ENCODE measurements at places on chromosomes 6 and 20.

- no peak for DNase-seq
Measured at GRCh38 chr6:13285705-13286104, 42.6 kb downstream of the TBC1D7 start.

DNA sequence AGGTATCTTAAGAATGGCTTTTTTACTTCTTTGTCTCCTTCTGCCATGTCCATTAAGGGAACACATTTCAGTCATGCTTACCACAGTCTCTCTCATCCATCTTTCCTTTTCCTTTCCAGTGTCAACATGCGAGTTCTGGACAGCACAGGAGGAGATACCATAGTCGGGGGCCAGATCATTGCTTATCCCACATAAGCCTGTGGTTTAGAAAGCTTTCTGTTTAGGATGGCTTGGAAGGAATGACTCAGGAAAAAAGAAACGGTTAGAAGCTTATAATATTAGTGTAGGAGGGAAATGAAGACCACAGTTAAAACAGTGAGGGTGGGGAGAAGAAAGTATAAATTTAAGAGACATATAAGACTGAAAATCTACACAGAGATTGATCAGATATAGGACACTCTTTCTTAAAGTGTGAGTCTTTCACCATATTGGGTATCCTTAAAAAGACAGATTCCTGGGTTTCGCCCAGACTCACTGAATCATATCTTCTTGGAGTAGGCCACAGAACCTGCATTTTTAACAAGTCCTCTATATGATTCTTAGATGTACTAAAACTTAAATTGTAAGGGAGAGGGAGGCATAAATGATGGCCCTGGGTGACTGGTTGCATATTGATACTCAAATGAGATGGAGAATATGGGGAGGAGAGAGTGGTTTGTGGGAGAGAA, 36.1 kb downstream of the DSE start:
- no peak for DNase-seq

- DNase-seq: no peak
Measured at GRCh38 chr6:135346747-135347146, 150.8 kb downstream of the AHI1 start.

DNA sequence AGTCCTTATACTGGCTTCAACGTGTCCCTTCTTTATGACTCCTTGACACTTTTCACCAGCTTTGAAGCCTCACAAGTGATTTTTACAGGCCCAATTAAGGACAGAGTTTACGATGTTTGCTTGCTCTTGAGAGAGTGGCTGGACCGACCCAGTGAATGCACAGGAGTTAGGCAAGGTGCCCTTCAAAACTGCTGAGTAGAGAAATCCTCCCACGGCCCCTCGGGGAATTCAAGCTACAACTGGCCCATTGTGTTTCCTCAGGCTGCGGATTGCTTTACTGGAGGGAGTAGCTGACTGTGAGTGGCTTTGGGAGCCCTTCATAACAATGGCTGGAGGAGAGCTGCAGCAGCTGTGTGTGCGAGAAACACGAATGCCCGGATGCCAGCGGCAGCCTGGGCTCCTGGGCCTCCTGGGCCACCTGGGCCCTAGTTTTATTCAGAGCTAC, 50.0 kb downstream of the SGK1 start:
- no peak for DNase-seq

DNA sequence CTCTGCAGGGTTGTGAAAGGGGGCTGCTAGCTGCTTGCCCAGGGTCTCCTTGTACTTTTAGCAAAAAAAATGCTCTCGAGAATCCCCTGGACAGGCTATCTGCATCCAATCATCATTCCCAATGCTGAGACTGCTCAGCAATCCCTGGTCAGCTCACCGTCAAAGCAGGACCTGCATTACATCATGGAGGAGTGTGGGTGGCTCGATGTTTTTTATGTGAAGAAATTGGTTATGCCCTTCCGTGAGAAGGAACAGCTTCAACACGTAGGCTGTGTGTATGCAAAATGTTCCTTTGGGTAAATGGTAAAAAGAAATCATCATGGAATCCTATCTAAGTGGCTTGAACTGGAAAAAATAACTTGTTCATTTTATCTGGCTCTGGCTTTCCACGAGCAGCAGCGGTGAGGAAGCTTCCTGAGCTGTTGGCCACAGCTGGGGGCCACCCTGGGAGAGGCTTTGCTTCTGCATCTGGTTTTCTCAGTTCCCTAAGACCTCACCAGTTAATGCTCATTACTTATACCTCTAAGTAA, 111.4 kb downstream of the FYN start:
- no peak for DNase-seq

- DNase-seq: no peak
Measured at GRCh38 chr6:72413884-72414283, 208.0 kb upstream of the KCNQ5 start.

DNA sequence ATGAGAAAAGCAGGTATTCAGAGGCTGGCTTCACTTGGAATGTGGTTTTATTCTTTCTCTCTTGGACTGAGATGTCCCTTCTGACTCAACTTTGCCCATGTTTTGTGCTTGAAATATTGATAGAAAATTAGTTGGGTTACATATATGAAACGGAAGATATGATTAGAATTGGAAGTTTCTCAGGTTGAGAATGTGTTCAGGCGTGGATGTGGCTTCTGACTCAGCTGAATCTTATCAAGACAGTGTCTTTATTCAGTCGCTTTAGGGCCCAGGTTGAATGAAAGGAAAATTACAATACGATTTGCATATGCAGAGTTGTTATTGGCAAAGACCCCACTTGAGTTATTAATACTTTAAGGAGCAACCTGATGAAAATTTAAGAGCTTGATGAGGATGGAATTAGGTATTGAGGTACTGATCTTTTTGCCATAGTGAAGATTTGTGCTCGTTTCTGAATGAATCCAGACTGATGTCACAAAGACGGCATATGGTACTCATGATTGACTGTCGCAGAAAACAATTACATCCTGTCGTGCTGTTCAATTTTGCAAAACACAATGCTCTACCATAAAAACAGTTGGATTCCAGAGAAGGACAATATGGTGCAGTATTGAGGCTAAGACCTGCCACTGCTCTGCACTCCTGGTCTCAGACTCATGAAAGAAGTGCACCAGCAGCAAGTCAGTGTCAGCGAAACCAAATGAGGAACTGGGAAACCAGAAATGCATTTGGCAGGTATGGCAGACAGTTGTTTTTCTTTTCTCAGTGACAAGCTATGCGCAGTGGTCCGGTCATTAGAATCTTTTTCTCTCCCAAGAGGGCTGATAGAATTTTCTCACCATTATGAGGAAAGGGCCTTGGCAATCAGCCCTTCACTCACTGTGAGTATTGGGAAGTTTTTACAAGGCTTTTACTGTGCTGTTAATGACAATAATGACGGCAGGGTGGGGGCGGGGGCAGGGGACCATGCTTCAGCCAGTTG, 158.3 kb downstream of the DOK5 start:
- no peak for DNase-seq

DNA sequence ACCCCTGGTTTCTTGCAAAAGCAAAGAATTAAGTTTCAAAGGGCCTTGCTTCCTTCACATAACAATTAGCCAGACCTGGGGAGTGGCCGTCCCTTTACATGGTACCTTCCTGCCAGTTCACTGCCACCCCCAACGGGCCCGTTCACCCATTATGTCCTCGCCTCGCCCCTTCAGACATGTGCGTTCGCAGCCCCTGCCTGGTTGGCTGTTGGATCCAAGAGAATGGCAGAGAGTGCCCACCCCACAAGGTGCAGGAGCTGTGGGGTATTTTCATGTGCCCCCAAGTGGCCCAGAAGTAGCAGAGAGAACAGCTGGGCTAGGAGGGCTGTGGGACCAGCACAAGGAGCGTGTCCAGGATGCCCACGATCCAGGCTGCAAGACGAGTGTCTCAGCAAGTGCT, 422.9 kb upstream of the SULF2 start:
- no peak for DNase-seq

DNA sequence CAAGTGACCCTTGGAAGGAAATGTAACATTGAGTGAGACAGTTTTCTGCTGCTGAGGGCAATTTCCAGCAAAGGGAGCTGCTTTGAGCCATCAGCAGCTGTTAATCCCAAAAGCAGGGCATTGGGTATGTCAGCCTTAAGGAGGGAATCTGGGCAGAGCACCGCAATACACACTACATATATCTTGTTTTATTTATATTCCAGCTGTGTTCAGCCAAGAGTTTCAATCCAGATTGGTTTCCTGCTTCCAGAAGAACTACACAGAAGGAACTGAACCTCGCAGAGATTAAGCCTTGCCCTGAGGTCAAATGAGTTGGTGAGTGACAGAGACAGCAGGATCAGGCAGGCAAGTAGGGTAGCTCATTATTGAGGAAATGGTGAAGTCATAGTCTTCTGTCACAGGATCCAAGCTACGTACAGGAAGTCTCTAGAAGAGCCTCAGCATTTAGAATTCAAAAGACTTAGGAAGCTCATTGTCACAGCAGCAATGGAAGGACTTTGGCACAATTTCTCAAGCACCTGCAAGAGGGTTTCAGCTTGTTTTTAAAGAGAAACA, 109.9 kb upstream of the HEY2 start:
- DNase-seq: no peak

- no peak for DNase-seq
Measured at GRCh38 chr6:114467931-114468330, 125.1 kb upstream of the HS3ST5 start.

DNA sequence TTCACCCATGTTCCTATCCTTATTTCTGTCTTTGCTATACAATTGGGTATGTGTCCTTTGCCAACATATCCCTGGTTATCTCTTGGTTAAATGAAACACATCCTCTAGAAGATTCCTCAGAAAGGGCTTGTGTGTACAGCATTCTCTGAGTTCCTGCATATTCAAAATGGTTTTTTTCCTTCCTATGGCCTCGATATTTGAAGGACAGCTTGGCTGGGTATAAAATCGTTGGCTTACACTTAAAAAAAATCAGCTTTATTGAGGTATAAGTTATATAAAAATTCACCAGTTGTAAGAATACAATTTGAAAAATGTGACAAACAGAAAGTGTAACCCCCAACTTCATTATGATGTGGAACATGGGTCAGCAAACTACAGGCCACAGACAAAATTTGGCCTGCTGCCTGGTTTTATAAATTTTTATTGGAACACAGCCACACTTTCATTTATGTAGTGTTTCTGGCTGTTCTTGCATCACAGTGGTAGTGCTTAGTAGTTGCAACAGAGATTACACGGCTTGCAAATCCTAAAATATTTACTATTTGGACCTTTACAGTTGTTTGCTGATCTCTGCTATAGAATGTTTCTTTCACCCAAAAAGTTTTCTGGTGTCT, 16.7 kb downstream of the PCMT1 start:
- DNase-seq: peak; percentile 26

GRCh38 chr20:12968472-12968871, 40.3 kb upstream of the SPTLC3 start:
- no peak for DNase-seq

GRCh38 chr6:169236988-169237387, 16.7 kb downstream of the THBS2 start:
- DNase-seq: no peak

DNA sequence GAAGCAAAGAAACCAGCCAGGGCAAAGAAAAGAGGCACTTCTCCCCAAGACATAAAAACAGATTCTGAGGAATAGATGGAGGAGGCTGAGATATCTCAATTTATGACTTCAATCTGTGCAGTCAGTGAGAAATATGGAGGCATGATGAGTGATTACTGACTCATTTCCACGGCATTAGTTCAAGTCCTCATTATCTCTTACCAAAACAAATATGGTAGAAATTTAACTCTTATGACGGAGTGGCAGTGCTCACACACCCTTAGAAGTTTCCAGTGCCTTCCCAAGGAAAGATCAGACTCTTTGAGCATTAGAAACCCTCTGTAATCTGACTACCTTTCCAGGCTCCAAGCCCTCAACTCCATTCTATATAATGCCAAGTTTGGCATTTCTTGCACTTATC, 364.1 kb downstream of the ARHGAP18 start:
- DNase-seq: no peak

- no peak for DNase-seq
Measured at GRCh38 chr6:103167345-103168071, 1692.2 kb downstream of the HACE1 start.

DNA sequence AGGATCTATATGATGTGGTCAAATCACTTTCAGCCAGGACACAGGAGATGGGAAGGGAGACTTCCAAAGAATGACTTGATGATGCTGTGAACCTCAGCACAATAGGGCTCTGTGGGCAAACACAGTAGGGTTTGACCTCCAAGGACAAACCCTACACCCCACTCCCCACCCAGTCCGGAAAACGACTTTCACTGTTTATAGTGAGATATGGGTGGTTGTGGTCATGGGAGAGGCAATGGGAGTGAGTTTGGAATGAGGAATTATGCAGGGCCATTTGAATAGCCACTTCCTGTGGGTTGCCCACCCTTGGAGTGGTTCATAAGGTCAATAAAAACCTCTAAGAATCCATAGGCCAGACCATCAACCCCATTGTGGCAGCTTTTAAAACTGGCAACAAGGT, 38.4 kb upstream of the PRND start:
- no peak for DNase-seq
